Activated CD8-positive, alpha-beta memory T cell treated with anti-CD3 and anti-CD28 coated beads, Interleukin-2, amount 50 U/mL, for 4 hours (primary cell): ENCODE measurements at places on chromosomes 7 and 10.
A peak's percentile ranks its signal among the peaks of the same experiment; 100 is the strongest.

- DNase-seq: peak; percentile 24
These were observed 802 bp upstream of the CDK6 start for GRCh38 chr7:92837000-92837749.

DNA sequence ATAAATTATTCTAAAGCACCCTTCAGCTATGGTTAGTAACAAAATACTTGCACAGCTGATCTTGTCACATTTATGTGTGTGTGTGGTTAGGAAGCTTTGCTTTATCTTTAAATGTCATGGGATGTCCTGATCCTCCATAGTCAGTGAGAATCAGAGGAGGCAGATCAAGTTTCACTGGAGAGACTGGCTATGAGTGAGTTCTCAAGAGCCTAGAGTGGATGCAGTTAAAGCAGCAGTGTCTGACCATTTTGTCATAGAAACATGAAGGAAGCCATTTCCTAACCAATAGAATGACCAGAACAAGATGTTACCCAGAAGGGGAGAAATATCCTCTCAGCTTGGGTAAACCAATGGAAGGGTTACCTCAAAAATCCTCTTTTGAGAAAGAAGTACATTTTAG is 207.2 kb upstream of the DKK1 start:
- DNase-seq: no peak

DNA sequence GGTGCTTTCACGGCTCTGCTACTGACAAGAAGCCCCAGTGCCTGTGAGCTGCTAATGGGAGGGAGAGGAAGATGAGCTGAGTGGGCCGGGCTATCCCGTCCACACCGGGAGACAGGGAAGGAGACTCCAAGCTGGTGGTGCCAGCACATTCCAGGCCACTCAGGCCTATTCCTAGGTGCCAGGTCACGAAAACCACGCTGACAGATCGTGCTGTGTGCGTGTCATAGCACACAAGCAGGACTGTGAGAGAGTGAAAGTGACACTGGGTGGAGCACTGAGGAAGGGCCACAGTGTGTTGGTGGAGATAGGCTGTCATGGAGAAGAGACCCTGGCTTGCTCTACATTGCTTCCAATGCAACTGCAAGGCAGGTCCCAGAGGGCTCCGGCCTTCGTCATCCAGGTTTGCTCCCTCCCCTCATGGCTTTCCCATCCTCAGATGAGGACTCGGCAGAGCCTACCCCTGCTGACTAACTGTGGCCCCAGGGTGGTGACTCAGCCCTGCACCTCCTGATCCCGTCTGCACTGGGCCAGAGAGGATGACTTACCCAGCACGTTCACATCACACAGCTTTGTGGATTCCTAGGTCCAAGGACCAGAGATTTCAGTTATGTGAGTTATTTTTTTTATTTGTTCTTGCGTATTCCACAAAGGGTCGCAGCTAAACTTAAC is 167.3 kb downstream of the EGFR start:
- DNase-seq: no peak

- no peak for DNase-seq
These were observed 31.1 kb upstream of the ADD3 start for GRCh38 chr10:109976681-109977080.

GRCh38 chr10:29767968-29768367 is 133.2 kb upstream of the SVIL start:
- DNase-seq: no peak

DNA sequence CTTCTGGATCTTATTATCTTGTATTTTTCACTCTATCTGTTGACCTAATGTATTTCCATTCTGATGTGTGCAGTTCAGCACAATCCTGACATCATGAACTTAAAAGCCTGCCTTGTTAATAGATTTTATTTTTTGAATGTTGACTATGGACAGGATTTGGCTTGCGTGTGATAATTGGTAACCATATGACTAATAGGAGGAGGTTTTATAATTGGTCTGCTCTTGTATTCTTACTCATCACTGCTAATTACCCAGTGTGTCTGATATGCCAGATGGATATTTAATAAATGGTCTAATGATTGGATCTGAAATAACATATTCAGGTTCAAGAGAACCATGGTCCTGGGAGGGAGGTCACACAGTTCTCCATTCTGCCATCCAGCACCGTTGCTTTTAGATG is 45.9 kb downstream of the MTURN start:
- no peak for DNase-seq

- DNase-seq: no peak
These were observed 42.7 kb upstream of the HYAL4 start for GRCh38 chr7:123802249-123802648.

DNA sequence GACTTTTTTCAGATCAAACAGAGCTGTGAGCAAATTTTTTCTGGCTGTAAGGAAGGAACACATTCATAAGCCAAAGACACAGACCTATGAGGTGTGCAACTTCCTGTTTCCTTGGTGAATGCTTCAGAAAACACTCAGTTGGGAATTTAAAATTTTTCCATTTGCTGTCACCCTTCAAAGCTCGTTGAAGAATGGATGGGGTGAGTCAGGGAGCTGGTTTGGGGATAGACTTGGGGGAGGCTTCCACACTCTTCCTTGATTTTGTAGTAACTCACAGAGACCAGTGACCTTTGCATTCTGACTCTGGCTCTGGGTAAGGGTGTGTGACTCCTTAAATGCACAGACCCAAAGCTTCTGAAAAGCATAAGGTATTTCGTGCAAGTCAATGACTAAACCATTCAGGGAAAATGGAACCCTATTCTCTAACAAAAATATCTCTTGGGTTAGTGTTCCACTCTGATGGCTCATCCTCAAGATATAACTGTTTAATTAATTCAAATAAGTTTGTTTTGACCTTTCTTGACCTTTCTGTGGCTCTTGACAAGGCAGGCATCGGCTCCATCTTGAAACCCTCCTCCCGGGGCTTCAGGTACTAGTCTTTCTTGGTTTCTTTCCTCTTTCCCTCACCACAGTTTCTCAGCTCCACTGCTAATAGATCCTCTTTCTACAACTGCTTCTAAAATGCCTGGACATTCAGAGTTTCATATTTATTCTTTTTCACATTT is 227.8 kb upstream of the INHBA start:
- DNase-seq: no peak

DNA sequence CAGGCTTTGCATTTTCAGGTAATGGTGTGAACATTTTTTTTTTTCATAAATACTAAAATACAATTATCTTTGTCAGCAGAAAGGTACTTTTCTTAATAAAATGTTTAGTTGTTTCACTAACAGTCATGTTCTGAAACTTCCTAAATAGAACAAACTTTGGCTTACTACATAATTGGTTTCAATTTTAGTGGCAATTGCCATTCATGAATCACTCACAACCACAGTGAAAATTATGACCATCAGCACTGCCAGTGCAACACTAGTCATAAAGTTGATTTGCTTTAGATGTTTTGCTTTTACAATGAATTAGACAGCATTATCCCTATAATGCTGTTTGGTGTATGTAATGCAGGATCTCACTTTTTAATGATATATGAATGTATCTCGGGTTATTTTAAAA is 297.6 kb upstream of the PLXDC2 start:
- no peak for DNase-seq

- DNase-seq: no peak
These were observed 351.1 kb upstream of the ETV1 start for GRCh38 chr7:14340393-14341074.

- DNase-seq: no peak
These were observed 45.5 kb upstream of the GPR26 start for GRCh38 chr10:123620621-123621020.

GRCh38 chr7:55369427-55370400 is 4.6 kb downstream of the LANCL2 start:
- no peak for DNase-seq

DNA sequence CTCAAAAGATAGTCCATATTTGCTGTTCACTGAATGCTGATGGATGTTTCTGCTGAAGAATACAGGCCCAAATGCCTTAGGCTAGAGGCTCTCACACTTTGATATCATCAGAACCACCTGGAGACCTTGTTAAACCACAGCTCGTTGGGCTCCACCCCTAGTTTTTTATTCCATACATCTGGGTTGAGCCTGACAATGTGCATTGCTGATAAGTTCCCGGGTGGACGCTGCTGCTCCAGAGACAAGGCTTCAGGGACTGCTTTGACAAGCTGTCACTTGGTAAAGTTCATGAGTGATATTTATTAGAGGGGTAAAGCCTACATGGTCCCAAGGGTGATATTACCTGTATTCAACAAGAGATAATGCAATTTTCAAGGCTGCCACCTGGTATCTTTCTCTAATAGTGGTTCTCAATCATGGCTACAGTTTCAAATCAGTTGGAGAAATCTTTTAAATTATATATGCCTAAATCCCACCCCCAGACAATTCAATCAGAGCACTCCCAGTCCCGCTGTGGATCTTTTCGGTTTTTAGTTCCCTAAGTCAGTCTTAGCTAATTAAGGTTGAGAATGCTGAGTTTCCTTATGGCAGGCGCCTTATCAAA is 107.1 kb upstream of the GSDME start:
- DNase-seq: no peak

DNA sequence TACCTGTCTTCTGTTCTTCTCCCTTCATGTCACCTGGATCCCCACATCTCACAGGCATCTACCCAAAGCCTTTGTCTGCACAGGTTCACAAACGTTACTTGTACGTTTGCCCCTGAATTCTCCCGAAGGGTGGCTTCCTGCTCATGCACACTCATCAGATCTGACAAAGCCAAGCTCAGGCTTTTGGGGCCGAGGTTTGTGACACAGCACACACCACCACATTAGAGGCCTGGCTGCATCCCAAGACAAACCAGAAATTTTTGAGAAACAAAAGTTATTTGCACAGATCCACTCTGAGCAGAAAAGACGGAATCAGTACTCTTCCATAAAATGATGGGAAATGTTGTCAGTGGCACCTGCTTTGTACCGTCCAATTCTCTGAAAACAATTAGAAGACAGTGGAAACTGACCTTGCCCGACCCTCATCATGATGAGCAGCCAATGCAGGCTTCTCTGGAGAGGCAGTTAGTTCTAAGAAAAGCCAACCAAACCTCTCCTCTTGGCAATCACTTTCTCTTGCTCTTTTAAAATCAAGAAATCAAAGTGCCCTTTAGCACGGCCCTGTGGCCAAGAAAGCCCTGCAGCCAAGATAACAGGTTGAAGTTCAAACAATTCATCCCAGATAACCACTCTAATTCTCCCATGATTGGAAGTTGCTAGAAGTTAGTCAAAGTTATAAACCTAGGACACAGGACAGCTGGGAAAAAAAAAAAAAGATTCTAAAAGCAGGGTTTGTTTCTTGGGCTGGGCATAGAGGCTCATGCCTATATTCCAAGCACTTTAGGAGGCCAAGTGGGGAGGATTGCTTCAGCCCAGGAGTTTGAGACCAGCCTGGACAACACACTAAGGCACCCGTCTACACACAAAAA is 13.6 kb upstream of the SVIL start:
- DNase-seq: peak; percentile 32

- DNase-seq: peak; percentile 71
These were observed 4.1 kb downstream of the KCNIP2 start for GRCh38 chr10:101839416-101840063.

- DNase-seq: no peak
These were observed 102.9 kb upstream of the ETV1 start for GRCh38 chr7:14092331-14092730.

DNA sequence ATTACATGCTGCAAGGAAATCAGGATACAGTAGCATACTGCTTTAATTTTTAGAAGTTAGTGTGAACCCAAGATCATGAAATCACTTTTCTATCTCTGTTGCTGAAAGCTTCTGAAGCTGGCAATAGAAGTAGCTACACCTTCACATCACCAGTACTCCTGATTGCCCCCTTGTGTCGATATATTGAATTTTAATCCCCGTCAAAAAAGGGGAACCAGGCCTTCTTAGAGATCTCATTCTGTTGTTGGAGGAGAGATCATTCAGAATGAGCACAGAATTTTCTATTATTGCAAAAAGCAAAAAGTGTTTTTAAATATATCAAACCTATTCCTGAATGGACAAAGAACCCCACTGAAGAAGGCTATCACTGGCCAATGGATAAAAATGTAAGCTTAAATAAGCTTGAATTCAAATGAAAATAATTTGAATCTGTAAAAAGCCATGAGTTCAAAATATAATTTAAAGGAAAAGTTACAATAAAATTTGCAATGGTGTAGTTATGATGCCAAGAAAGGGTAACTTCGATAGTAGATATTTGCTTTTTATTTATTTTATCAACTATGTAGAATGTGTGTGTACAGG is 39.7 kb upstream of the TEX47 start:
- DNase-seq: no peak

DNA sequence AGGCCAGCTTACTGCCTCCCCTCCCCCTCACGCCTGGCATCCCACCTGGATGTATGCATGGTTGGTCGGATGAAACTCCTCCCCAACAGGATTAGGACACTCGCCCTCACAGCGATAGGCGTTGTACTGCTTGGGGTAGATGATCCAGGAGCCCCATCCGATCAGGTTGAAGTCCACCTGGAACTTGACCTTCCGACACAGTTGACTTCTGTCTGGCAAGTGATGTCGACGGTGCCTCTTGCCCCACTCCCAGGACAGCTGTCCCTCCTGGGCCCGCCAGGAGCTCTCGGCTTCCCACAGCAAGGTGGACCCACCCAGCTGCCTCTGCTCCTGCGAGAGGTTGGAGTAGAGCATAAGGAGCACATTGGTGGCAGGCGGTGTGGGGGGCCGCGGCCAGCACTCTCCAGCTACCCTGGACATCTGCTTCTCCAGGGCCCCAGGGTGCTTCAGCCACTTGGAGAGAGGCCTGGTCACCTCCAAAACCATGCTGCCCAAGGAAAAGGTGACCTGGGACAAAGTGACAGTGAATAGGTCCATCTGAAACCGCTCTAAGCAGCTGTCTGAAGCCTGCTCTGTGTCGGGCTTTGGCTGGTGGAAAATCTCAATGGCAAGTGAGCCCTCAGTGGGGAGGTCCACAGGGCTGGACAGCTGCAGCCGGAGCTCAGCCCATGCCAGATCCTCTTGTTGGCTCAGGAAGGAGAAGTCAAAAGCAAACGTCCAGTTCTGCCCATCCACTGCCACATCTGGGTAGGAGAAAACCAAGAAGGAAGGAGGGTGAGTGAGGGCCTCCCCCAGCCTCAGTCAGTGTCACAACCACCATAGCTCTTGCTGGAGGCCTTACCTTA is 6.0 kb downstream of the NODAL start:
- DNase-seq: no peak

GRCh38 chr10:53744746-53745145 is 972.2 kb upstream of the MBL2 start:
- DNase-seq: no peak

- DNase-seq: no peak
These were observed 198.5 kb downstream of the INHBA start for GRCh38 chr7:41504214-41504980.

DNA sequence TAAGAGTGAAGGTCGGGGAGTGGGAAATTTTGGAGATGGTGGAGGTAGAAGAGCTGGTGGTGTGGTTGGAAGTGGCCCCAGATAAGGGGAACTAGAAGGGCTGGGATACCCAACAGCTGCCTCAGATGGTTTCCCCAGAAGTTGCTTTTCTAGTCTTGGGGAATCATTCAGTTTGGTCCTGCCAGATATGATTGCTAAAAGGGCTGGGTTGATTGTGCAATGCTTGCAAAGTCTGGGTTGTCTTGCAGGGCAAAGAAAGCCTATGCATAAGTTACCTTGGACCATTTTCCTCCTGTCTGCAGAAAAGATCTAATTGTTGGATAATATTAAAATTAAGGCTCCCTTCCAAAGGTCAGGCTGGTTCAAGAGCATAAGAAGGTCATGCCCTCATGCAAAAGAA is 213.8 kb upstream of the ZNF804B start:
- no peak for DNase-seq
